ENCODE measurements at places on chromosomes 4 and X.

DNA sequence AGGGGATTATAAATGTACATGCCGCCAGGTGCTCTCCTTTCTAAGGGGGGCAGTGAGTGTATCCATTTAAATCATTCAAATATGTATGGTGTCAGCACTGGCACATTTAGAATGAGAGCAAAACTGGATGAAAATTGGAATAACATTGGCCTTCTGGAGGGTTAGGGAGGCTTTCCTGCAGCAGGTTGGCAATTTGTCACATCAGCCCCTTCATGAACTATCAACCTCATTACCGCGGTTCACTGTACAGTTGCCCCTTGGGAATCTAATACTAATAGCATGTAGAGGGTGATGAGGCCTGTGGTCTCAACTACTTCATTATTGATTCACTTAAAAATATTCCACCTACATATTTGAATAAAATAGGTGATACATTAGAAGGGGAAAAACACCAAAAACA lies 117.9 kb downstream of the PDHA2 start:
- no peak overlapping the region for H3K27ac ChIP-seq
- no peaks in the 10 kb centered on the region for H3K4me1 ChIP-seq
- H3K4me3 ChIP-seq: no peak overlapping the region
- no peaks in the 10 kb centered on the region for H3K27me3 ChIP-seq
- H3K36me3 ChIP-seq: no peaks in the 10 kb centered on the region

DNA sequence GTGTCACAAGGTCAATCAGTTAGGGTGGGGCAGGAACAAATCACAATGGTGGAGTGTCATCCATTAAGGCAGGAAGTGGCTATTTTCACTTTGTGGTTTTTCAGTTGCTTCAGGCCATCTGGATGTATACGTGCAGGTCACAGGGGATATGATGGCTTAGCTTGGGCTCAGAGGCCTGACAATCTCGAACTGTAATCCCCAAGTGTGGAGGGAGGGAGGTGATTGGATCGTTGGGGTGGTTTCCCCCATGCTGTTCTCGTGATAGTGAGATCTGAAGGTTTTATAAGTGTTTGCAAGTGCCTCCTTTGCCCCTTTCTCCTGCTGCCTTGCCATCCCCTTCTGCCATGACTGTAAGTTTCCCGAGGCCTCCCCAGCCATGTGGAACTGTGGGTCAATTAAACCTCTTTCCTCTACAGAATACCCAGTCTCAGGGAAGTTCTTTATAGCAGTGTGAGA lies 36.7 kb upstream of the STS start:
- peak overlapping the region; percentile 41 for H3K27ac ChIP-seq
- H3K27me3 ChIP-seq: no peaks in the 10 kb centered on the region
- peaks cover 18% of the 10 kb centered on the region for H3K4me1 ChIP-seq
- no peak for DNase-seq
- H3K36me3 ChIP-seq: peaks cover 2% of the 10 kb centered on the region
- H3K4me3 ChIP-seq: no peak overlapping the region

- no peaks in the 10 kb centered on the region for H3K4me1 ChIP-seq
- no peaks in the 10 kb centered on the region for H3K36me3 ChIP-seq
- DNase-seq: no peak
- H3K27me3 ChIP-seq: no peaks in the 10 kb centered on the region
- no peak overlapping the region for H3K27ac ChIP-seq
Observed at GRCh38 chrX:105063743-105064142, 156.8 kb downstream of the TEX13A start.

DNA sequence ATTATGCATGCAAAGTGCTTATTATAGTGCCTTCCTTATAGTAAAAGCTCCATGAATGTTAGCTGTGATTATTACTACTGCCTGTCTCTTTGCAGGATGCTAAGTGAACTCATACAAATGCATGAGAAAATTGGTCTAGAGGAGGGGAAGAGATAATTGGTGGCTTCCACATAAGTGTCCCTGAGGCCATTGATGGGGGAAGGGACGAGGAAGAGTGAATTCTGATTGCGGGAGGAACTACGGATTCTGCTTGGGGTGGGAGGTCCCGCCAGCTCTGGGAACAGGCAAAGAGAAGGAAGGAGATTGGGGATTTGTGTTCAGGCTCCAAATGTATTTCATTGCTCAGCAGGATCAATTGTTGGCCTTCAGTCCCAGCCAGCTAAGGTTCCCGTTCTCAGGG lies 11.6 kb upstream of the ARHGAP36 start:
- no peak overlapping the region for H3K4me3 ChIP-seq
- H3K4me1 ChIP-seq: no peaks in the 10 kb centered on the region
- H3K36me3 ChIP-seq: no peaks in the 10 kb centered on the region
- H3K27me3 ChIP-seq: peaks cover 24% of the 10 kb centered on the region
- H3K27ac ChIP-seq: no peak overlapping the region

- no peak overlapping the region for H3K4me3 ChIP-seq
- no peak overlapping the region for H3K27ac ChIP-seq
- H3K4me1 ChIP-seq: no peaks in the 10 kb centered on the region
- H3K27me3 ChIP-seq: no peaks in the 10 kb centered on the region
Observed at GRCh38 chrX:73266766-73267165, 52.1 kb upstream of the NAP1L2 start.

GRCh38 chrX:37487271-37487670 lies 84.2 kb upstream of the LANCL3 start:
- peaks cover 8% of the 10 kb centered on the region for H3K27me3 ChIP-seq
- H3K27ac ChIP-seq: no peak overlapping the region
- no peak for DNase-seq

DNA sequence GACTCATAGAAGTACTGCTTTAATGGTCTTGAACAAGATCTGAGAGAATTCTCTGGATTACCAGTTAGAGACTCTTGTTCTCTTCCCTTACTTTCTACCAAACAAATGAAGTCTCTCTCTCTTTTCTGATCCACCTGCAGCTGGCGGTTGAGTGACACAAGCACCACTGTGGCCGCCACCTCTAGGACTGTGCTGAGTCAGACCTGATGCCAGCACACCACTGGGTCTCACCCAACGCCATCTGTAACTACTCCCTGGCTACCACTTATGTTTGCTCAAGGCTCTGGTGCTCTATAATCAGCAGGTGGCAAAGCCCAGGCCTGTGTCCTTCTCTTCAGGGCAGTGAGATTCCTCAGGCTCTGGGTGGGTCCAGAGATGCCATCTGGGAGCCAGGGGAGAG lies 1173.5 kb downstream of the RPA4 start:
- H3K4me1 ChIP-seq: no peaks in the 10 kb centered on the region
- no peak for DNase-seq
- H3K36me3 ChIP-seq: no peaks in the 10 kb centered on the region
- no peak overlapping the region for H3K4me3 ChIP-seq
- no peak overlapping the region for H3K27ac ChIP-seq

DNA sequence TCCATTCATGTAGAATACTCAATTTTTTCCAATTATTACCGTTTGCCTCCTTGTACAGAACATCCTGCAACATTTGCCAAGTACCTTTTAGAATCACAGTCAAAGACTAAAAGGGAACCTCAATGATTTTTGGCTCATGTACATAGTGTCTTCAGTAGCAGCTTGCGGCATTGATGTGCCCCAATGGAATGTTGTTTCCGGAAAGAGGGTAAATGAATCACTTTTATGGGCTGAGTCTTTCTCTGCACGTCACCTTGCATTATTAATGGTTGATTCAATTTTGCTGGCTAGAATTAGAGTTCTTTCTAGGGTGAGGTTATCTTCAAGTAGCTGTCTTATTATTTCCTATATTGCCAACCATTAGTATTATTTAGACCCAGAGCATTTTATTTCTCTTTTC lies 116.9 kb upstream of the GABRA2 start:
- no peak for DNase-seq
- H3K27ac ChIP-seq: no peak overlapping the region
- H3K4me1 ChIP-seq: no peaks in the 10 kb centered on the region
- no peaks in the 10 kb centered on the region for H3K27me3 ChIP-seq
- H3K36me3 ChIP-seq: no peaks in the 10 kb centered on the region
- H3K4me3 ChIP-seq: no peak overlapping the region

GRCh38 chrX:119753639-119754257 lies 4.6 kb upstream of the SOWAHD start:
- DNase-seq: no peak
- peak overlapping the region; percentile 76 for H3K27ac ChIP-seq
- no peaks in the 10 kb centered on the region for H3K36me3 ChIP-seq
- H3K4me1 ChIP-seq: peaks cover 32% of the 10 kb centered on the region
- no peaks in the 10 kb centered on the region for H3K27me3 ChIP-seq

- peak overlapping the region; percentile 9 for H3K4me3 ChIP-seq
- DNase-seq: no peak
- H3K27me3 ChIP-seq: peaks cover 53% of the 10 kb centered on the region
- H3K4me1 ChIP-seq: peaks cover 5% of the 10 kb centered on the region
- H3K27ac ChIP-seq: no peak overlapping the region
- peaks cover 2% of the 10 kb centered on the region for H3K36me3 ChIP-seq
Observed at GRCh38 chr4:170090352-170091052, 746 bp upstream of the AADAT start.

- peaks cover 42% of the 10 kb centered on the region for H3K4me1 ChIP-seq
- H3K4me3 ChIP-seq: peak overlapping the region; percentile 80
- DNase-seq: no peak
- no peaks in the 10 kb centered on the region for H3K27me3 ChIP-seq
- peak overlapping the region; percentile 86 for H3K27ac ChIP-seq
- H3K36me3 ChIP-seq: peaks cover 10% of the 10 kb centered on the region
Observed at GRCh38 chrX:78957049-78957767, 12.0 kb downstream of the P2RY10 start.

DNA sequence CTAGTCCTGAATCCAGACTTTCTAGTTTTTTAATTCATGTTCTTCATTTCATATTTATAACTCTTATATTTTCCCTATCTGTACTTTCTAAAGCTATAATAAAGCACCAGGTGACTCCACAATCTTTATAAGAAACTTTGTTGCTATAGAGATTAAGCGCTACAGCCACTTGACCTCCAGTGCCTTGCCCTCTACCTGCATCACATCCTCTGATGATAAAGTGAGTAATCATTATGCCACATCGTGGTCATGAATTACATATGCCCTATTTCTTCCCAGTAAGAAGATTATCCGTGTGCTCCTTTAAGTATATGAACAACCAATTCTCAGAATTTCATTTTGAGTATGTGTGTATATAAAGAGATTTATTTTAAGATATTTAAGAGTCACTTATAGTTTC lies 6.8 kb upstream of the DYNLT3 start:
- no peaks in the 10 kb centered on the region for H3K27me3 ChIP-seq
- no peaks in the 10 kb centered on the region for H3K4me1 ChIP-seq
- no peak for DNase-seq
- H3K36me3 ChIP-seq: no peaks in the 10 kb centered on the region
- no peak overlapping the region for H3K4me3 ChIP-seq
- no peak overlapping the region for H3K27ac ChIP-seq

Data from T-helper 17 cell (primary cell).